Dermis blood vessel endothelial cell (primary cell): ENCODE measurements at places on chromosomes 12 and 14.
A peak's percentile ranks its signal among the peaks of the same experiment; 100 is the strongest.

DNA sequence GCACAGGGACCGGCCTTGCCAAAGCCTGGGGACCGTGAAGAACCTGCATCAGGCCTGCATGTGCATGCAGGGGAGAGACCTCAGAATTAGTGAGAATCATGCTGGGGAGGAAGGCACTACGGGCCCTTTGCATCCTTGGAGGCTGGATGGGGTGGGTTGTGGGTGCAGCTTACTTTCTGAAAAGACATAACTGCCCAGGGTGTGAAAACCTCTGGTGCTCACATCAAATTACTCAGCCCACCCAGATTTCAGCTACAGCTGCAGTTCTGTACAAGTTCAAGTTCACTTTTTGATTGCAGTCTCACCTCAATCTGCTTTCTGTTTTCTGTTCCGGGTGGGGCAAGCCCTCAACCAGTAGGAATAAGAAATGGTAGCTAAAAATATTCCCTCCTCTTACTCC lies 130.6 kb downstream of the SLC15A4 start:
- no peak for DNase-seq

DNA sequence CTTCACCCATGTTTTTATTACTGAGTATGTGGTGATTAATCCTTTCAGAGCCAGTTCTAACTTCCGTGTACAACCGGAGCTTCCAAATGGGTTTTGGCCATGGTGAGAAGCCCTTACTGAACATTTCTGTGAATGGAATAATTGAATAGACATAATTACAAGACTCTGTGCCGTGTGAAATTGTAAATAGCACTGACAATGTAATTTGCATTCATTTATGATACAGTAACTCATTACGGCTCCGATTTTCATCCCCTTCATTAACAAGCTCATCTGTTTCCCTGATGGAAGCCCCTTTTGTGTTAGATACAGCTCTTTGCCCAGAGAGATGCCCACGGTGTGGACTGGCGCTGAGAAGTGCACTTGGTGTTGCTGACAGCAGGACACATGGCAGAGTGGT lies 891.0 kb downstream of the AACS start:
- DNase-seq, result no peak

DNA sequence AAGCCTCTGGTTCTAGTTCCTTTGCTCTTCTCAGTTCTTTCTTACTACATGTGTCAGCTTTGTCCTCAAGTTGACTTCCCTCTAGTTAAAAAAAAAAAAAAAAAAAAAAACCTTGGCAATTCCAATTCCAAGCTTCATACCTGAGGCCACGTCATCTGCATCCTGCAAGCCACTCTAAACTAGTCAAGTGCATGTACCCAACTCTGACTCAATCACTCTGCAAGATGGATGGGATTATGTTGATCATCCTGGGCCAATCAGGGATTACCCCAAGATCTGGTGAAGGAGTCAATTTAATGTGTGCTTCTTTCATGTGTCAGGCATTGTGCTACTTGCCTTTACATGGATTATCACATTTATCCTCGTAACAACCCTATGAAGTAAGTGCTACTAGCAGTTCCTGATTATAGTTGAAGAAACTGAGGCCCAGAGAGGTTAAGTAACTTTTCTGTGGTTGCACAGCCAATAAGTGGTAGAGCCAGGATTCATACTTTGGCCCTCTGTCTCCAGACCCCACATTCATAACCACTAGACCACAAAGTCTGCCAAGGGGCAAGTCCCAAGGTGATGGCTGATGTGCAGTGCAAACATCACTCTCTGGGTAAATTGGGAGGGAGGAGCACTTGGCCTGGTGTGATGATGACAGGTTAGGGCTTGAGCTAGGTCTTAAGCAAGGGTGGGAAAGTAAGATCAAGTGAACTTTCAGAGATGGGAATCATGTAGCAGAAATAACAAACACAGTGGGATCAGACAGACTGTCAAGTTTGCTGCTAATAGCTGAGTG lies 17.3 kb upstream of the CCND2 start:
- no peak for DNase-seq

DNA sequence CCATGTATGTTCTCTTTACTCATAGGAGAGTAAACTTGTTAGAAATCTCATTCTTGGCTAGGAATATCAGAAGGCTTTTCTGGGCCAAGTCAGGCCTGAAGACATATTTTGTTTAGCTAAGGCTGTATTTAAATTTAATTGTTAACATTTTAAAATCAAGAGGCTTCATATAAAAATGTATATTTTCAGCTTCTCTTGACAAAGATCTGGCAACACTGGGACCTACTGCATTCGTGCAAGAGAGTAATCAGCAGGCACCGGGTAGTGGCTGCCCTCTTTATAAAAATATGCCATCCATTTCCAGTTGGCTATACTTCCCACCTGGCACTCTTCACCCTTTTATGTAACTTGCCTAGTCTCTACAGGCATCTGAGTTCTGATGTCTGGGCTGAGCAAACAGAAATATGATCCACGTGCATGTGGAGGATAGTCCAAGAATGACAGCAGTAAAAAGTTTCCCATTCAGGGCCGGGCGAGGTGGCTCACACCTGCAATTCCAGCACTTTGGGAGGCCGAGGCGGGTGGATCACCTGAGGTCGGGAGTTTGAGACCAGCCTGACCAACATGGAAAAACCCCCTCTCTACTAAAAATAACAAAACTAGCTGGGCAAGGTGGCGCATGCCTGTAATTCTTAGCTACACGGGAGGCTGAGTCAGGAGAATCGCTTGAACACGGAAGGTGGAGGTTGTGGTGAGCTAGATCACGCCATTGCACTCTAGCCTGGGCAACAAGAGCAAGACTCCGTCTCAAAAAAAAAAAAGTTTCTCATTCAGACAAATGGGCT lies 2.0 kb upstream of the SOS2 start:
- DNase-seq, result no peak

DNA sequence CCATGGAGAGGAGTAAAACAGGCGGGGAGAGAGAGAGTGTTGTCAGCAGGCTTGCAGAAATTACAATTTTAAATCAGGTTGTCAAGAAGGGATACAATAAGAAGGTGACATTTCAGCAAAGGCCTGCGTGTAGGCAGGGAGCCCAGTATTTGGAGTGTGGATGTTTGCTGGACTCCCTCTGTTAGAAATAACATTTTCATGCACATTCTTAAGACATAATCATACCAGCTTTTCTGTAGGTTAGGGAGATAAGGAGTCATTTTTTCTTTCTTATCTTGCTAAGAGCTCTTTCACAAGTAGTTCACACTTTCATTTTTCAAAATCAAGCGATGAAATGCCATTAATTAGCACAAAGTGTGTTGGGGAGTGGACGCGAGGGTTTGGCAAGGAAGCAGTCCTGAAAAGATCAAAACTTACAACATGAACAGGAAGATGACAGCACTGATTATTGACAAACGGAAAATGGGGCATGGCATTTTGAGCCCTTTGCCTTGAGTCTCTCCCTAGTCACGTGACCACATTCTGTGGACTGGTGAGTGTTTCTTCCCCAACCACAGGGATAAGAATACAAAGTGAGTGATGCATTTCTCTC lies 160.2 kb downstream of the DAD1 start:
- peak; percentile 70 for DNase-seq

GRCh38 chr14:75711796-75712211 lies 50.8 kb downstream of the TTLL5 start:
- peak; percentile 72 for DNase-seq

- no peak for DNase-seq
Measured at GRCh38 chr12:19423166-19423930, 15.9 kb upstream of the AEBP2 start.

GRCh38 chr14:75717729-75718128 lies 56.7 kb downstream of the TTLL5 start:
- DNase-seq, result no peak

- no peak for DNase-seq
Measured at GRCh38 chr14:50533241-50533705, 904 bp upstream of the MAP4K5 start.

DNA sequence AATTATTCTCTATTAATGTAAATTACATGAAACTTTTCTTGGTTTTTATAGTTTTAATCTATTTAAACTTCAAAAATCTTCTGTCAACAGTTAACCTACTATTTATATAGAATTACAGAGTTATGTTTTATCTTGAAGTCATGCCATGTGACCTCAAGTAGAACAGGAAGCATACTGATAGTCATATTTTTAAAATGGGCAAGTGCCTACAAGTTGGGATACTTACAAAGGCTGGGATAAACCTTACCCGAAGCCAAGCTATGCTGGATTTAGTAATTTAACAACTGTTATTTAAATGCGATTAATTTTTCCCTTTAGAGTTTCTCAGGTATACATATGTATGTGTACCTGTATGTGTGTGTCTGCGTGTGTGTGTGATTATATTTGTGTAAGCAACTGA lies 266.9 kb downstream of the RASSF9 start:
- DNase-seq, result no peak

DNA sequence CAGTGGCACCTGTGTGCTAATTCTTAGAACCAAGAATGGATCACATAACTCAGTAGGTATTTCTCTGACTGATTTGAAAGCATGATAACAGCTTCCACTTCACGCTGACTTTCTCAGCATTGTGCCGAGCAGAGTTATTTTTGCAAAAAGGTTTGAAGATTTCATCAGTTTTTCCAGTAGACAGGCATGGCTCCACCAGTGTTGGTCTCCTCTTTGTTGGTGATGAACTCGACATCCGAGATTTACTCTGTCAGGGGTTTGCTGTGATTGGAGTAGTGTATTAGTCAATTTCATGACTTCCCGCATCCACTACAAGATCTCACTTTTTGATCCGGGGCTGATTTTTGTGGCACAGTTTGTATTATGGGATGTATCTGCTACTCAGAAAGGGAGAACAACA lies 85.3 kb downstream of the PRKCH start:
- peak; percentile 45 for DNase-seq

DNA sequence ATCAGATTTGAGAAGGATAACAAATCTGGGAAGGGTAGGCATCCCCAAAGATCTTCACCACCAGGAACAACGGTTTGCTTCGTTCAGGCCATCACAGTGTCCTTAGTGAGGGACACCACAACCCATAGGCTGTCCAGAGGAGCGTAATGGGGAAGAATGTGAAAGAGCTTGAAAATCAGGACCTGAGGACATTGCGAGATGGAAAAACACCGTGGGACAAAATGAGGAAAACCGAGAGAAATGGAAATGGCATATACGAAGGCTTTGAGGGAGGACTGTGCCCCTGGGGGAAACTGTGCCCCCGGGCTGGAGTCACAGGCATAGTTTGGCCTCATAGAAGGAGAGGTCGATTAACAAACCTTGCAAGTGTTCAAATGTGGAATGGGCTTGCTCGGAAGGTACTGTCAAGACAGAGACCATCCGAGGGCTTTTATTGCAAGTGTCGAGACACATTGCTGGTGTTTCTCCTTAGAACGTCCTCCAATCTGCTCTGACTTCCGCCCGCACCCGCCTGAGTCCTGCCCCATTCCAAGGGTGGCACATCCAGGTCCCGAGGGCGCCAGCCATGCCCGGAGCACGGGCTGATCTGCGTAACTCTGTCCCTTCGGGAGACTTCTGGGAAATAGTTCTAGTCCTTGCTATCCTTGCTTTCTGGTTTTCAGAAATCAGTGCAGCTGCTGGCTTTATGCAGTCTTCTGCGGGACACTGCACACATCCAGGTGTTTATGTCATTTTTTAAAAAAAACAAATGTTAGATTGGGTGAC lies 885 bp upstream of the PALS1 start:
- peak; percentile 50 for DNase-seq

DNA sequence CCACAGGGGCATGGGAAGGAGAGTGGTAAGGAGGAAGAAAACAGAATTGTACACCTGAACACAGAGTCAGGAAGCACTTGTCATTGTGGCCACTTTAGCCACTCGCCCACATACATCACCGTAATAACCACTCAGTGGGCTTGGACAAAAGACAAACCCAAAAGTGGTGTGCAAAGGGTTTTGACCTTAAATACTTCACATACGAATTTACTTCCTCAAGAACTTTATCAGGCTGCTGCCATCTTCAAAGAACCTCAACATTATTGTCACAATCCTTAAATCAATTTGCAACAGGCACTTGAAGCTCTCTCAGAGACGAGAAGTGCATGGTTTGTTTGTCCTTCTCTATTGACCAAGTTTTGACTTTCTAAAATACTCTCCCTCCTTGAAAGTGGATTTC lies 187.3 kb upstream of the EGLN3 start:
- no peak for DNase-seq

GRCh38 chr14:79415726-79416125 lies 795.6 kb downstream of the DIO2 start:
- DNase-seq, result no peak

GRCh38 chr12:57141249-57141648 lies 6.2 kb downstream of the LRP1-AS start:
- no peak for DNase-seq

GRCh38 chr12:45130881-45131281 lies 80.0 kb upstream of the DBX2 start:
- DNase-seq, result peak; percentile 74
